PC-9 (cell line): ENCODE measurements at places on chromosomes 6 and 20. TPM values are rescaled to one million over a fixed set of nuclear protein-coding genes. Genes with fewer than 3 reads are reported as not detected.

Gene HLA-DRB5
- total RNA-seq: 0.33 TPM in 1 of 2 replicates, not detected in the other

GRCh38 chr20:31260326-31260932 is 3.0 kb downstream of the DEFB115 start:
- DNase-seq: peak; percentile 9

DNA sequence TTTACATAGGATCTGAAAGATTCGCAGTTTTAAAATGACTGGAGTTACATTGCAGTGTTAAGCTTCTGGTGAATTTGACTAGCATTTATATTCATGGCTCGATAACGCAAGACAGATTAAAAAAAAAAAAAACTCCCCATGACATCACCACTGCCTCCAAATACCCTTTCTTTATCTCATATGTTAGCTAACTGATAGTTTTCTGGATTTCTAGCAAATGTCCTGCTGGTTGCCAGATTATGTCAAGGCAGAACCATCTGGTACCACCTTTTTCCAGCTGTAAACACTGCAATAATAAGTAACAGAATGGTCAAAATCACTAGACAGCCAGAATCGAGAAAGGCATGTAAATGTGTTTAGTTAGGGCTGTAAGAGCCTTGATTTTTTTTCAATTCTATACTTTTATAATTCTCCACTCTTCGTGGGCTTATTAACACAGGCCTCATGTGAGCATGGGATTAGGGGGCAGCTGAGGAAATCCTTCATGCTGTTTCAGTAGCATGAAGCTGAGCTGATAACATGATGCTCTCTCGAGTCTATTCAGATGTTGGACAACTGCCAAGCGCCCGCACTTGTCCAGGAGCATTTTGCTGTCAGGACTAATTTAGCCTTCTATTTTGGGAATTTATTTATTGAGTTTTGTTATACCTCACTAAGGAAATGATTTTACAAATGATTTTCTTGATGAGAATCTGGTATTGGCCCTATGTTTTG is 166.0 kb upstream of the SCGN start:
- DNase-seq: no peak

DNA sequence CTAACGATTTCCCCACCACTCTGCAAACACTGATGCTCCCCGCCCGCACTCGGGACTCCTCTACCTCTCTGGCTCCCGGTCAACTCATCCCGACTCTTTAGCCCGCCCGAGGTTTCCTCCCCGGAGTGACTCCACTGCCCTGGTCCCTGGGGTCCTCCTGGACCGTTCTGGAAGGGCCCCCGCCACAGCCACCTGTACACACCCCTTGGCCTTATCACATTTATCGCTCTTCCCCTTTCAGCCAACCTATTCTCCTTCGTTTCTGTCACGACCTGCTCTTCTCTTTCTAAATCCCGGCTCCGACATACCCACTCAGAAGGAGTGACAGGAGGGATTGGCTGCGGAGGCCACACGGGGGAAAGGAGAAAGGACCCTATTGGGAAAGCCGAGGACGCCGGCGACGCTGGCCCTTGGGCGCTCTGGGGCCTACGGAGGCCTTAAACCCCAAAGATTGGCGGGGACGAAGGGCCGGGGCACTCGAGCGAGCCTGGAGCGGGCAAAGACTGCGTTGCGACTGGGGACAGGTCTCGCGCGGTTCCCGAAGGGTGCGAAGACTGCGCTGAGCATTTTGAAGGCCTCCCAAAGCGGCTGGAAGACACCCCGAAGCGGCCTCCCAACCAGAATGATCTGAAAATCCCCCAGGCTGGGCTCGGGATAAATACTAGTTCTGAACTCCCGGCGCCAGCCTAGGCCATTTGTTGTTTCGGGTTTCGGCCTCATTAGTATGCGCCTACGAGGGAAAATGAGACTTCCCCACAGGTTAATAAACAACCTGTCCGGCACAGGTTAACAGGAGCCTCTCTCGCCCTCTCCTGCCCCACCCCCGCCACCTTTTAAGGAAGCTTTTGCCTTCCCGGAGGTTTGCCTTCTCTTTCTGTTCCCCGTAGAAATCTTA is 9.2 kb downstream of the SIM1 start:
- DNase-seq: no peak
